Activated CD4-positive, CD25-positive, alpha-beta regulatory T cell treated with anti-CD3 and anti-CD28 coated beads, Interleukin-2, amount 50 U/mL, for 24 hours (primary cell): ENCODE measurements at places on chromosomes 2 and 18.

DNA sequence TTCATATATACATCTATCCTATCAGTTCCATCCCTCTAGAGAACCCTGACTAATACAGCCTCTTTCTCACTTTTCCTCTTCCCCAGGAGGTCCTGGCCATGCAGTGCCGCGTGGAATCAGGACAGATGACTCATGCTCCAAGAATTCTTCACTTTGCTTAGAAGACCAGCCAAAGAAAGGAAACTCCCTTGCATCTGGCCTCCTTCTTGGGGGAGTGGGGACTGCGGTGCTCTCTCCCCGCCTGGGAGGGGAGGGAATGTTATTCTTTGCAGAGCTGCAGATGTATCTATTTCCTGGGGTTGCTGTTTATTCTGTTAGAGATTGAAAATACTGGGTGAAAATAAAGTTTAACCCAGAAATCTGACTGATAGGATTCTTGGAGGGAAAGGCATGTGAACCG is 111.5 kb upstream of the SH3BP4 start:
- ATAC-seq, result no peak

DNA sequence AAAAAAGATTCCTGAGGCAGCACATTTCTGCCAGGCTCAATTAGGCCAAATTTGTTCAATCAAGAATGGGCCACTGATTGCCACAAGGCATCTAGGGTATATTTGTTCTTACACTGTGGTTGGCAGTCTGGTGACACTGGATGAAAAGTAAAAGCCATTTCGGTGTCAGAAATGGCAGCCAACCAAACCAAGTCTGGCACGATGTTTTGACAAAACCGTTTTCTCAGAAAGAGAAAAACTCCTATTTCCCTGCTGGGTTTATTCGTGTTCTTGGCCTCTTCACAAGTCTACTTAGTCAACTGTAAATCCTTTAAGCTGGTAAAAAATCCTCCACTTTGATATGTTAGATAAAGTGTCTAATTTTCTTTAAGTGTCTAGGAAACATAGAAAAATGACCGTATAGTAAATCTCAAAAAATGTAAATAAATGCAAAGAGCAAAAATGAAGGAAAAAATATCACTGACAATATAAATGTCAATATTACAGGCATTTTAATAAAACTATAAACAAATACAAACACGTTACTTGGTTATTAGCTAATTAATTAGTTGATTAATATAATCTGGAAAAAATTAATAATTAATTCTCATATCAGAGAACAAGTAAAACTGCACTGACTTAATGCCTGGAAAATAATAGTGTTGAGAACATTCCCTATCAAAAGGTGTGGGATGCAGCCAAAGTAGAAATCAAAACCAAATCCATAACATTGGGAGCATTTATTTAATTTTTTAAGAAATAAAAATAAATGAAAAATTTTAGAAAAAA is 182.0 kb upstream of the ZNF804A start:
- no peak for ATAC-seq

DNA sequence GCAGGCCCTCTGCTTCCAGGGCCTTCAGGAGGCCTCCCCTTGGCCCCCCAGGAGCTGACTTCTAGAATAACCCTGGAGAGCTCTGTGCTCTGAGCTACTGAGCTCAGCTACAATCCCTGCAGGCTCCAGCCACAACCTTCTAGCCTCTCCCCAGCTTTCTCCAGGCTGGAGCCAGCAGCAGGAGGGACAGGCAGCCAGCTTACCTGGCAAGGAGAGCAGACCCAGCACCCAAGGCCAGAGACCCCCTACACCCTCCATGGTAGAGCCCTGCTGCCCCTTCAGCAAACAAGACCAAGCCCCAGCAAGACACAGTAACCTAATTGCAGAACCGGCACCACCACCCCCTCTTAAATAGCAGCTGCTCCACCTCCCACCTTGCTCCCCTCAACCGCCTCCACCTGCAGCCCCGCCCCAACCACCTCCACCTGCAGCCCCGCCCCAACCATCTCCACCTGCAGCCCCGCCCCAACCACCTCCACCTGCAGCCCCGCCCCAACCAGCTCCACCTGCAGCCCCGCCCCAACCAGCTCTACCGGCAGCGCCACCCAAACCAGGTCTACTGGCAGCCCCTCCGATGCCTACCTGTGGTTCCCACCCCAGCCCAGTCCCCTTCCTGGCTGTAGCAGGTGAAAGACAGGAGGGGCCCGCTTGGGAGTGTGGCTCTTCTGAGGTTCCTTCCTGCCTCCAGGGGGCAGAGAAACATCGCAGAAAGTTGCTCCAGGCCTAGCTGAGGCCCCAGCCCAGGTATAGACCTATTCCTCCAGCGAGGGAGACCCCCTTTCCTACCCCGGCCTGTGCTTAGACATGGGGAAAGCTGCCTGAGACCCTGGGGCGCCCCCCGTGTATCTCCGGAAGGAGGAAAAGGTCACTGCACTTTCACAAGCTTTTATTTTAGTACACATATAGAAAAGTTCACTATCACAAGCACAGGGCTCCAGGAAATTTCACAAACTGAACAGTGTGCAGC is at the start of gene ASTL:
Gene ASTL, minus strand, starts transcription at position 324 of the 967 bp plus-strand sequence. Its CDS starts 66 bp downstream, at position 258.
- ATAC-seq, result peak; percentile 60

DNA sequence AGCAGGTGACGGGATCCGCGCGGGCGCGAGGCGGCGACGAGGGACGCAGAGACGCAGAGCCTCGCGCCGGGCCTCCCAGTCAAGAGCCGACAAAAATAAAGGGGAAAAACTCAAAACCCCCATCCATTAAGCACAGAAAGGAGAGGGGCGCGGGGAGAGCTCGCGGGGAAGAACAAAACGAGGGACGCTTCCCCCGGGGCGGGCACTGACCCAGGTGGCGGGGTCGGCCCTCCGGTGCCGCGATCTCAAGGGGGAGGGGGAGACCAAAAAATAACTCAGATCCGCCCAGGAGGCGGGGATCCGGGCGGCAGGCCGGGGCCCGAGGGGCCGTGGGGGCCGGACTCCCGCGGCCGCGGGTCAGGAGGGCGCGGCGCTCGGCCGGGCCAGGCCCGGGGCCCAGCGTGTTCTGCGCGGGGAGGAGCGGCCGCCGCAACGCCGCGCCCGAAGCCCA is 597 bp downstream of the RNF103 start:
- peak; percentile 42 for ATAC-seq

DNA sequence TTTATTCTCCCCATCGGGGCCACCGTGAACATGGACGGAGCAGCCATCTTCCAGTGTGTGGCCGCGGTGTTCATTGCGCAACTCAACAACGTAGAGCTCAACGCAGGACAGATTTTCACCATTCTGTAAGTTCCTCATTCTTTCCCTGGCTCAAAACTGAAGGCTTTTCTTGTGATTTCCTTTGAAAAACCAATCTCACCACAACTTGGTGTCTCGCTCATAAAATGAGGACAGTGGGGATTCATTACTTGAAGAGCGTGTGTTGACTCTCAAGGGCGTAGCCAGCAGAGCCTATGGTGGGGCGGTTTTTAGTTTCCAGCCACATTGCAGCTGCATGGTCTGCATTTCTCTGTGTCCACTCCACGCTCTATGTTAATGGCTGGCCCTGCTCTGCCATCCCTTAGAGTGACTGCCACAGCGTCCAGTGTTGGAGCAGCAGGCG is 29.0 kb downstream of the SLC1A4 start:
- no peak for ATAC-seq

- no peak for ATAC-seq
Observed at GRCh38 chr2:237075749-237076599, 9.7 kb upstream of the COPS8 start.

DNA sequence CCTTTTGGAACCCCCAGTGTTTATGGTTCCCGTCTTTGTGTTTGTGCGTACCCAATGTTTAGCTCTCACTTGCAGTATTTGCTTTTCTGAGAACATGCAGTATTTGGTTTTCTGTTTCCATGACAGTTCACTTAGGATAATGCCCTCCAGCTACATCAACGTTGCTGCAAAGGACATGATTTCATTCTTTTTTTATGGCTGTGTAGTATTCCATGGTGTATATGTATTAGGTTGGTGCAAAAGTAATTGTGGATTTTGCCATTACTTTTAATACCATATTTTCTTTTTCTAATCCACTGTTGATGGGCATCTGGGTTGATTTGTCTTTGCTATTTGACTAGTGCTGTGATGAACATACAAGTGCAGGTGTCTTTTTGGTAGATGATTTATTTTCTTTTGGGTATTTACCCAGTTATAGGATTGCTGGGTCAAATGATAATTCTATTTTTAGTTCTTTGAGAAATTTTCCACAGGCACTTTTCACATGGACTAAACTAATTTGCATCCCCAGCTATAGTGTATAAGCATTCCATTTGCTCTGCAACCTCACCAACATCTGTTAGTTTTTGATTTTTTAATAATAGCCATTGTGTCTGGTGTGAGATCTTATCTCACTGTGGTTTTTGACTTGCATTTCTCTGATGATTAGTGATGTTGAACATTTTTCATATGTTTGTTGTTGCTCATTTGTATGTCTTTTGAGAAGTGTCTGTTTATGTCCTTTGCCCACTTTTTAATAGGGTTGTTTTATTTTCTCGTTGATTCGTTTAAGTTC is 63.6 kb downstream of the CERS6 start:
- no peak for ATAC-seq
